ENCODE measurements at places on chromosomes 1 and 21. TPM values are rescaled to one million over a fixed set of nuclear protein-coding genes. Genes with fewer than 3 reads are reported as not detected.

DNA sequence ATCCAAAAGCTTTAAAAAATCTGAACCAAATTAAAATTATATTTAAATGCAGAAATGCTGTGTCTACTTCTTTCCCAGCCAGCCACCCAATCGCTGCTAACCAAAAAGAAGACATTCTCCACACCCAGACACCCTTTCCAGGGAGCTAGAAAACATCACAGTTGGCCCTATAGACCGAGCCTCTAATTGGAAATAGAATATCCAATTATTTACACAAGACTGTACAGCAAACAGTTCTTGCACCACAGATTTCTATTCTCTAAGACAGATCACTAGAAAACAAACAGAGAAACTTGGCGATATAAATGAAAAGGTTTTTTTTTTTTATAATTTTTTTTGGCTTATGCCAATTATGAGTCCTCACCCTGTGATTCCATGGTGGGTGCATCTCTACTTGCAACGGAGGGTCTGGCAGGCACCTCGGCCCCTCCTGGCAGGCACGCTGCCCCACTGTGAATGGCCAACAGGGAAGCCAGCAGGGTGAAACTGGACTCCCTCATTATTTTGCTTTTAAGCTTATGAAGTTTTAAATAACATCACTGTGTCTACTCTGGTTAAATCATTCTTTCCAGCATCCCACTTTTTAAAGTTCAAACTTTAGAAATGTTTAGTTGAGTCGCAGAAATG, 29.2 kb downstream of the BCAR3 start:
- H3K4me1 ChIP-seq: no peaks in the 10 kb centered on the region
- H3K4me3 ChIP-seq: no peak overlapping the region
- H3K27ac ChIP-seq: peak overlapping the region; percentile 4
- DNase-seq: no peak
- H3K36me3 ChIP-seq: no peaks in the 10 kb centered on the region

Gene ADAMTS4
- 0.55 TPM for total RNA-seq

Gene PDE9A
- 93.6 TPM for total RNA-seq

DNA sequence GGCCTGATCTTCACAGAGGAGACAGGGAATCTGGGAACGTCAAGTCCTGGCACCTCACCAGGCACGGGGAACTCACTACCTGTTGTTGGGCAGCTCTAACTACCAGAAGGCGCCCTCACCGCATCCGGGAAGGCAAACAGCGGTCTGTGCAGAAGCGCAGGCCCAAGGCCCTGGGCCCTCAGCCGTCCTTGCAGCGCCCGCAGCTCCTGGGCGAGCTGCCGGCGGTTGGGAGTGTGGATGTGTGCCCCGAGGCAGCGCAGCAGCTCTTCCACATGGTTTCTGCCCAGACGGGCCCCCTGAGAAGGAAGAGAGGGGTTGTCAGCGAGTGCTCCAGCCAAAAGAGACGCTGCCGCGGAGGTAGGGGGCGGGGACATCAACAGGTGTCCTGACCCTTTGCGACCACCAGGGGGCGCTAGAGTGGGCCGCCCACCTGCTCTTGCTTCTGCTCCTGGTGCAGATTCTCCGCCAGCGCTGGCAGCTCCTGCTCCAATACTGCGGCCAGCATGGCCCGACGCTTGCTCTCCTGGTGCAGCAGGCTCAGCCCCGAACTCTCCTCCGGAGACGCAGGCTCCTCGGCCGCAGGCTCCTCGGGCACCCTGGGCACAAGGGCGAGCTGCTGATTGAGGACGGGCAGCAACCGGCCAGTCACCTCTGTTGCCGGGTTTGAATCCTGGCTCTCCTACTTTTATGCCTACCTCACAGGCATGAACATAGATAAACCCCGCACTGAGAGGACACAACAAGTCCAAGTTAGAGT, 9.3 kb downstream of the MAP3K6 start:
- H3K27ac ChIP-seq: peak overlapping the region; percentile 82
- H3K4me1 ChIP-seq: no peaks in the 10 kb centered on the region

Gene CFH
- total RNA-seq: 23.5 TPM

DNA sequence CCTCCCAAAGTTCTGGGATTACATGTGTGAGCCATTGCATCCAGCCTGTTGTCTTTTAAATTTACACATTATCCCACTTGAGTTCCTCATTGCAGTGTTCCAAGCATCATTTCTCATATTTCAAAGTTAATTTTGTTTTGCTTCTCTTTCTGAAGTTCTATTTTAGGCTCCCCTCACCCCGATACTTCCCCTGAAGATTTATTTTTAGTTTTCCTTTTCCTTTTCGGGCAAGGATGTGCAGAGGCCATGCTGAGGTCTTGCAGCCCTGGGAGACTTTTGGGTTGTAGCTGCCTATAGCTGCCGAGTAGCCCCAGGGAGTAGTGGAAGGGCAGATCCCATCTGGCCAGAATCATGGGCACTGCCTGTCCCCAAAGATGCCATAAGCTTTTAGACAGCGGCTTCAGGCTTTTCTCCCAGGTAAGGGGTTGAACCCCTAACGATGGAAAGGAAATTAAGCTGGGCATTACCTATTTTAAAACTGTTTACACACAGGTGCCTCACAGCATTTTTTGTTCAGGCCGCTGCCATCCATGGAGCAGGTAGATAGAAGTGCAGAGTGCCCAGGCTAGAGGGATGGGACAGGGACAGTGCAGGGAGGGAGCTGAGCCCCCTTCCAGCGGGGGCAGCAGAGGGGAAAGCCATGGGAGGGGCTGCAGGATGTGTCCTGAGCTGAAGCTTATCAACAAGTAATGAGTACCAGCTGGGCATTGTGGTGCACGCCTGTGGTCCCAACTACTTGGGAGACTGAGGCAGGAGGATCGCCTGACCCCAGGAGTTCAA, 15.9 kb downstream of the PSEN2 start:
- no peak for DNase-seq
- H3K4me3 ChIP-seq: no peak overlapping the region
- no peaks in the 10 kb centered on the region for H3K27me3 ChIP-seq
- H3K27ac ChIP-seq: no peak overlapping the region
- peaks cover 20% of the 10 kb centered on the region for H3K4me1 ChIP-seq

Gene TMPRSS3
- total RNA-seq: 0.34 TPM

DNA sequence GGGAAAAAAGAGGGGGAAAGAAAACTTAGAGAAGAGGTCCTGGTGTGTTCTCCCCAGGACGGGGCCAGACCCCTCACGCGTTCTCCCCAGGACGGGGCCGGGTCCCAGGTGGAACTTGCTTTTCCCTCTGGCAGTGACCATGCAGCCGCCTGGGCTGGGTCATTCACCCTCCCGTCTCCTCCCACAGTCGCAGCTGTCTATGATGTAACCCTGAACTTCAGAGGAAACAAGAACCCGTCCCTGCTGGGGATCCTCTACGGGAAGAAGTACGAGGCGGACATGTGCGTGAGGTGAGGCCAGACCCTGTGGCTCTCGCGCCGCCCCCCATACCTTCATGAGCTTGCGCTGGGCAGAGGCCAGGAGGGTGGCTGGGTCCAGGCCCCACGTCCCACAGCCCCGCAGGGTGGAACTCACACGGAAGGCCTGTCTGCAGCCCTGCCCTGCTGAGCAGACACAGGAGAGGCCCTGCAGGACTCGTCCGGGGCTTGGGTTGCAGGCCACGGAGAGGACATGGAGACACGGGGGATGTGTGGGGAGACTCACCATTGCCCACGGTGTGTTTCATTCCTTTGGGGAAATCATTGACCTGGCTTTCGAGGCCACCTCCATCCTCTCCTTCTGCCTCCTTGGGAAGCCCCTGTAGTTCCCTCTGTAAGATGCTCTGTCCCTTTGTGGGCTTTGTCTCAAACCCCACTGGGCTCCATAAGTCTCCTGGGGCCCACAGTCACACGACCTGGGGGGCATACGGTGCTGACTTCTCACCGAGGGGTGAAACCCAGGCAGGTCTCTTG, 40.7 kb upstream of the TRAPPC10 start:
- no peak overlapping the region for H3K27ac ChIP-seq
- no peaks in the 10 kb centered on the region for H3K4me1 ChIP-seq
- DNase-seq: no peak
- no peaks in the 10 kb centered on the region for H3K27me3 ChIP-seq

Gene IGFN1
- 6.7 TPM for total RNA-seq

- no peak overlapping the region for H3K4me3 ChIP-seq
- H3K27ac ChIP-seq: peak overlapping the region; percentile 38
These were observed 27.8 kb upstream of the SELENON start for GRCh38 chr1:25772164-25772563.

DNA sequence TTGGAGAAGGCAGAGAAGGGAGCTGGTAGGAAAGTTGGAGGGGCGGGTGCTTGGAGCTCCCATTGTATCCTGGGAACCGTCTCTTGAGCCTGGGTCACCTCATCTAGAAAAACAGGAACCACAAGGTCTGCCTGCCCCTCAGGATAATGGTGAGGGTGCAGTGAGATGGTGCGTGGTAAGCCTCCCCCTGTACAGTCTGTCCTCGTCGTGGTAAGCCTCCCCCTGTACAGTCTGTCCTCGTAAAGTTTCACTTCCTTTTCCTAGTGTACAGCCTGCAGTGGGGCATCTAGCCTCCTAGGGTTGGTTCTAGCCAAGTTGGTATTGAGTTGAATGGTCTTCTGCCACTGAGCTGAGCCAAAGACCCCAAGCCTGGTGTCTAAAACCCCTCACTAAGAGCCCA, 66.5 kb upstream of the IGSF21 start:
- no peak overlapping the region for H3K4me3 ChIP-seq
- peak; percentile 20 for DNase-seq
- no peaks in the 10 kb centered on the region for H3K4me1 ChIP-seq
- H3K36me3 ChIP-seq: no peaks in the 10 kb centered on the region
- no peak overlapping the region for H3K27ac ChIP-seq
- no peaks in the 10 kb centered on the region for H3K27me3 ChIP-seq

DNA sequence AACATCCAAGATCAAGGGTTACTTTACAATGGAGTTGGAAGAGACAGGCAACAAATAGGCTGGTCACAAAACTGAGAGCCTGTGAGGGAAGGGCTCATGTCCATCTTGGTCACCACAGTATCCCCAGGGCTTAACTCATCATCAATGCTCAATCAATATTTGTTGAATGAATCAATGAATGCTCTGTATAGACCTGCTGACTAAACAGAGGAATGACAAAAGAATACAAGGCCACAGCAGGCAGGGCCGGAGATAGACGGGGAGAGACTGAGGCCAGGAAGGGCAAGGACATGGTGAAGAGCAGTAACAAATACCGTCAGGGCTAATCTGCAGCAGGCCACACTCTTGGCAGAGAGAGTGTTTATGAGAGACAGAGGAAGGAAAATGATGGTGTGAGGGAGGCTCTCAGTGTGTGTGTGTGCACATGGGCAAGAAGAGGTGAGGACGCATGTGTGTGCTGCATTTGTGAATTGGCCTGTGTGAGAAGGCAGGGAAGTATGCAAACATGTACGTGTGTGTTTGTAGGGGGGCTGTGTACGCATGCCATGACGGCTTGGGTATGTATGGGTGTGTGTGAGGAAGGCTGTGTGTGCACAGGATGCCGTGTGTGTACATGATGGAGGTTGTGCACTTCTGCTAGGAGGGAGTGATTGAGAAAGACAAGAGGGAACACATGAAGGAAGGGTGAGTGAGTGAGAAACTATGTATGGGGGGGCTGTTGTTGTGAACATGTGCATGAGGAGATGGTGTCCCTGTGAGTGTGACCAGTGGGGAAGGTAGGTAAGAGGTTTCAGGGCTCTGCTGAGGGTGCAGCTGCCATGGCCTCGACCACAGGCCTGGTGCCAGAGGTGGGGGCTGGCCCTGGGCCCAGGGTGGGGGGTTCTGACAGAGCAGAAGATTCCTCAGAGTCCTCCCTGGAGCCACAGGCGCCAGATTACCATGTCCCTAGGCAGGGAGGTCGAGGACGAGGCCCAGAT, 15.4 kb downstream of the AHDC1 start:
- no peaks in the 10 kb centered on the region for H3K27me3 ChIP-seq
- peaks cover 12% of the 10 kb centered on the region for H3K4me1 ChIP-seq
- H3K4me3 ChIP-seq: no peak overlapping the region
- no peaks in the 10 kb centered on the region for H3K36me3 ChIP-seq
- peak overlapping the region; percentile 8 for H3K27ac ChIP-seq

DNA sequence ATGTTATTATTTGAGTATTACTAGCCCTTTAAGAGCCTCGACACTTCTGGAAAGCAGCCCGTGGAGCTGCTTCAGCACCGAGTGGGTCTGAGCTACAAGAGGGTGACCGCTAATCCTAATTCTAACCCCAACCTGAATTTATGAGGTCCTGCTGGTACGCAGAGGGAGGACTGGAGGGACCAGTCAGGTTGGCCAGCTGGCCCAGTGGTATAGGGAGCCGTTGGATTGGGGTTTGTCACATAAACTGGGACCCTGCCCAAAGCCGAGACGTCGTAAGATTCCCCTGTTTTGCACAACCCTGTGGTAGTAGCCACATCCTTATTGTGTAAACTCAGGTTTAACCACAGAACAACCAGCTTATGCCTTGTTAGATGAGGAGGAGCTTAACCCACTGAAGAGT, 60.8 kb upstream of the F3 start:
- DNase-seq: no peak
- no peak overlapping the region for H3K4me3 ChIP-seq
- no peaks in the 10 kb centered on the region for H3K27me3 ChIP-seq
- H3K36me3 ChIP-seq: no peaks in the 10 kb centered on the region
- no peaks in the 10 kb centered on the region for H3K4me1 ChIP-seq

DNA sequence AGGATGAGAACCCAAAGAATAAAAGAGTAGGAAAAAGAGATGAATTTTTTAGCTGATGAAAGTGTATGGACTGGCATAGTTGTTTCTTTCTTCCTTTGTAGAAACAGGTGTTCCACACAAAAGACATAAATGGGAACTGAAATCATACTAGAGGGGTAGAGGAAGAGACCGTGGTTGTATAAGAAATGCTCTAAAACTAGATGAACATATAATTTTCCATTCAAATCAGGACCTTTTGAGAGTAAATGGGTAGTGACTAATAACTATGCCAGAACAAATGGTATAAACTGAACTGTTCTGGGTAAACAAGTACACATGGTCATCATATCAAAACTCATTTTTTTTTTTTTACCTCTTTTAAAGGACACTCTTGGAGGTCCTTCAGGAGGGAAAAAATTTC, 344.2 kb downstream of the VAV3 start:
- H3K36me3 ChIP-seq: no peaks in the 10 kb centered on the region
- H3K4me3 ChIP-seq: no peak overlapping the region
- H3K27ac ChIP-seq: no peak overlapping the region
- no peaks in the 10 kb centered on the region for H3K27me3 ChIP-seq
- H3K4me1 ChIP-seq: no peaks in the 10 kb centered on the region

DNA sequence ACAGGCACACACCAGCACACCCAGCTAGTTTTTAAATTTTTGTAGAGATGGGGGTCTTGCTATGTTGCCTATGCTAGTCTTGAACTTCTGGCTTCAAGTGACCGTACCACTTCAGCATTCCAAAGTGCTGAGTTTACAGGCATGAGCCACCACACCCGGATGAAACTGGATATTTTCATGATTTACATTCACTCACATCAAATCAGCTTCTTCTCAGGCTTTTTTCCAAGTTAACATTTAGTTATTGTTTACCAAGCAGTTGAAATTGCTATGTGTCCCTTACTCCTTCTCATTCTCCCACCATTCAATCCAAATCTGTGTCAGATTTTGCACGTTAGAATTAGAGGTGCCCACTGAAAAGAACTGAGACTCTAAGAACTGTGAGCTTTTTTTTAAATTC, 18.4 kb downstream of the RIT1 start:
- peak overlapping the region; percentile 35 for H3K27ac ChIP-seq
- H3K27me3 ChIP-seq: no peaks in the 10 kb centered on the region
- H3K4me3 ChIP-seq: no peak overlapping the region
- DNase-seq: no peak
- H3K36me3 ChIP-seq: no peaks in the 10 kb centered on the region
